ENCODE measurements at places on chromosomes 12 and 14.

DNA sequence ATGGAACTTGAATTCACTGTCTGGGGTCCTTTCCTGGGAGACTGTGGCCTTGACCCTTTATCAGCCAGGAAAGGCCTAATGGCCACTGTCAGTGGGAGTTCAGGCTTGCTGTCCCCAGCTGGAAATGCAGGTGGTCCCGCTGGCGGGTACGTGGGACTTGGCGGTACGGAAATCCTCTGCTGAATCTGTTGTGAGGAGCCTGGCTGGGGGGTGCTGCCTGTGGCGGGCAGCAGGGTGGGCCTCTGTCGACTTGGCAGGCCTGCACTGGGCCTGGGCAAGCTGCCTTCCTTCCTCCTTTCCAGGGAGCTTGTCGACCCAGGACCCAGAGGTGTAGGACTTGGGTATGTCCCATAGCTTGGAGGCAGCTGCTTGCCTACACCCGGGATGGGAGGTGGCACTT lies 26.3 kb downstream of the ZFYVE21 start:
- DNase-seq, result no peak

GRCh38 chr14:20690848-20691640 lies 2.5 kb downstream of the ANG start:
- peak; percentile 58 for DNase-seq

DNA sequence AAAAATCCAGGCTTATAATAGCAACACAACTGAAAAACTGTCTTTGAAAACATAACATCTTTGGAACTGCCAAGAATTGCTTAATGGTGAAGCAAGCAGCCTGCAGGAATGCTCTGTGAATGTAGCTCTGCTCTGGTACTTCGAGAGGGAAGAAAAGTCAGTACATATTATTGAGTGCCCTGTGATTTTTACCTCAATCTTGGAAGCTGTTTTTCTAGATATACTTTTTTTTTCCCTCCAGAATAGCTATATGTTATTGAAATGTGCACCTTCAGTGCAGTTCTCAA lies 508.1 kb downstream of the PCNX1 start:
- DNase-seq, result no peak

DNA sequence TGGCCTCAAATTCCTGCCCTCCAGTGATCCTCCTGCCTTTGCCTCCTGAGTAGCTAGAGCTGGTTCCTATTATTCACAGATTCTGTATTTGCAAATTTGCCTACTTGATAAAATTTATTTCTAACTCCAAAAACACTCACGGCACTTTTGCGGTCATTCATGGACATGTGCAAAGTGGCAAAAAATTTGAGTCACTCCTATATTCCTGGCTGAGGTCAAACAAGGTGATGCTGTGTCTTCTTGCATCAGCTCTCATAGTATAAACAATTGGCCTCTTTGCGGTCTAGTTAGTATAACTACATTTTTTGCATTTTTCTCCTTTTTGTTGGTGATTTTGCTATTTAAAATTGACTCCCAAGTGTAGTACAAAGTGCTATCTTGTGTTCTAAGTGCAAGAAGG lies 24.7 kb downstream of the ATF1 start:
- no peak for DNase-seq

GRCh38 chr14:68797121-68797670 lies 4.3 kb upstream of the ZFP36L1 start:
- no peak for DNase-seq

Measured in stromal cell of bone marrow (primary cell).